ENCODE measurements at places on chromosomes 3 and 15.

DNA sequence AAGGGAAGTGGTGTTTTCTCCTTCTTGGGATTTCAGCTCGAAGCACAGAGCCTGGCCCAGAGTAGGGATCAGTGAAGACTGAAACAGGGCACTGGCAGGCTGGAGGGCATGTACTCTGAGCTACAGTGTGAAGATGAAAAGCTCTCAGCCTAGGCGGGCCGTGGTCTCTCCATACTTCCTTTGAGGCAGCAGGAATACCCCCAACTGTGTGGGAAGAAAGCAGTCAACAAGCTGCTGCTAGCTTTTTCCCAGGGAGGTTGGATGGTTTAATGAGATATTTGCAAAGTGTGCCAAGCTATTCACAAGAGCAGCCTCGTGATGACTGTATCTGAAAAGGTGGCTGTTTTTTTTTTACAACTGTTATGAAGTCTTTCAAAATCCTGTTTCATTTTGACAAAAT lies 47.2 kb downstream of the NMNAT3 start:
- DNase-seq: no peak

- DNase-seq: no peak
Observed at GRCh38 chr3:141486496-141486745, 406 bp upstream of the RASA2 start.

DNA sequence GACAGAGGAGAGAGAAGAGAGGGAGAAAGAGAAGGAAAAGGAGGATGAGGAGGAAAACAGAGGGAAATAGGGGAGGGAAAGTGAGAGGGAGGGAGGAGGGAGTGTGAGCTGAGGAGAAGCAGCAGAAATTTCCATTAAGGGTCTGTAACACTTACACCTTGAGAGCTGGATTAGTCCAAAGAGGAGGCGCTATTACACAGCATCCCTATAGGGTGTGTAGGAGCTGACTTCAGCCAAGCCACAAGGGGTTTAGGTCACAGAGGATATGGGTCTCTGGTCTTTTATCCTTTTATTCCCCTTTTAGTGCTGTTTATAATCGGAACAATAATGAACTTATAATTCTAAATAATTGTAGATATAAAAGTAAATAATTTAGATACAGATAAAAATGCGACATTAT lies 230.4 kb downstream of the GABRG3 start:
- DNase-seq: no peak

DNA sequence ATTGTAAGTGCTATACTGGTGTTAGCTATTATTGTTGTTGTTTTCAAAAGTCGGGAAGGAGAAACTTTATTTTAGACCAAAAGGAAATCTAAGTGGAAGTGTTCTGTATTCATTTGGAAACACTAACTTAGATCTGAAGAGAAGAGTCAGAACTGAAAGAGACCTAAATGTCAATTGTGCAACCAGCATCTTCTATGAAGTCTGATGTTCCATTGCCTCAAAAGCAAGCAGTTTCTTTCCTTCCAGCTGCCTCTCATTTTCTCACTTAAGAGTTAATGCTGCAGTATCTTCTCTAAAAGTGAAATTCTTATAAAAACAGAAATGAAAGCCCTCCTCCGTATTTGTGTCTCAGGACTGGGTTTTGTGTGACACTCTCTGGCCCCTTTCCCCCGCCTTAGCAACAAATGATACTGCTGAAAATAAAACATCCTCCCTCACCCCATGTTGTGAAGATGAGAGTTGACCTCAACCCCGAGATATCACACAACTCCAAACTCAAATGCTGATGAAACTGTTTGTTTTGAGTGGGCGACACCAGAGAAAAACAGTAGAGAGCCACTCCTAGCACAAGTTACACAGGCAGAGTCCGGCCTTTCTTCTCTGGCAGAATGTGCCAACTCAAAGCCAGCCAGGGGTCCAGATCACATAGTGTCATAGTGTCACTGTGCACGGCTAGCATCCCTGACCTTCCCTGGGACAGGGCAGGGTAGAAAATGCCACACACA lies 48.9 kb downstream of the GLDN start:
- peak; percentile 66 for DNase-seq

GRCh38 chr15:44802336-44802735 lies 66.0 kb downstream of the TRIM69 start:
- DNase-seq: no peak

GRCh38 chr3:8505621-8506020 lies 4.0 kb downstream of the LMCD1 start:
- no peak for DNase-seq

- no peak for DNase-seq
Observed at GRCh38 chr3:113658107-113658506, 38.3 kb downstream of the USF3 start.

- DNase-seq: no peak
Observed at GRCh38 chr15:86322629-86323028, 243.0 kb downstream of the AGBL1 start.

DNA sequence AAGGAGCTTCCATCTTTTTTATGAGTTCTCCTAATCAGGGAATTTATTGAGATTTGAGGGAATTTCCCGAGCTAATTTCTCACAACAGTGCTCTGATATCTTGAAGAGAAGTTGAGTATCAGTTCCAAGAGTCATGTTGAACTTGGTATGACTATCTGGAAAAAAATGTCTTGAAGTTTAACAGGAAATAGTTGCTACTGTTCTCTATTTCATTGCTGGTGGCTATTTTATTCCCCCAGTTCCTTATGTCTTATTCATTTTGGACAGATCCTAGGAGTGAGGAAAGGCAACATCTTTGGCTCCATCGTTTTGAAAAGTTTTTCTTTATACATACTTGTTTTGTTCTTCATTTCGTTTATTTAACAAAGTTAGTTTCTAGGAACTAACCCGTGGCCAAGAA lies 307.8 kb upstream of the AGTR1 start:
- DNase-seq: no peak

GRCh38 chr3:147423798-147424580 lies 14.8 kb downstream of the ZIC1 start:
- DNase-seq: peak; percentile 20

DNA sequence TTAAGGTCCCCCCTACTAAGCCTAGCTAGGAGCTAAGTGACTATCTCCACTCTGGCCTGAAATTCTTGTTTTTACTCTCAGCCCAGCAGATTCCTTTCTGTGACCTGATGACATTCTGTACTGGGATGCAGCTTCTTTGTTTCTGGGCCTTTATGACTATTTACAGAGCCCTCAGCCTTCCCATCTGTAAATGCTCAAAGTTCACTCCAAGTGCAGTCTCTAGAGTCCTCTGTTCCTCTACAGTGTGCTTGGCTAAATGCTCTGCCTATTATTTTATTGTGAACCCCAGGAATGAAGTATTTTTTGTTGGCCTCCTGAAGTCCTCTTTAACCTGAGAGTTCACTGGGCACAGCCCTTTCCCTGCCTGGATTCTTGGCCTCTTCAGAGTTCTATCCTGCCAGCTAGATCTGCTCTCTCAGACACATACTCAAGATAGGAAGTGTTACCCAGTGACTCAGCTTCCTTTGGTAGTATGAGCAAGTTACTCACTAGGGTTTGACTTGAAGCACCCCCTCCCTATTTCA lies 278.1 kb upstream of the P2RY1 start:
- DNase-seq: peak; percentile 41

GRCh38 chr3:66598168-66598567 lies 97.3 kb upstream of the LRIG1 start:
- DNase-seq: no peak

DNA sequence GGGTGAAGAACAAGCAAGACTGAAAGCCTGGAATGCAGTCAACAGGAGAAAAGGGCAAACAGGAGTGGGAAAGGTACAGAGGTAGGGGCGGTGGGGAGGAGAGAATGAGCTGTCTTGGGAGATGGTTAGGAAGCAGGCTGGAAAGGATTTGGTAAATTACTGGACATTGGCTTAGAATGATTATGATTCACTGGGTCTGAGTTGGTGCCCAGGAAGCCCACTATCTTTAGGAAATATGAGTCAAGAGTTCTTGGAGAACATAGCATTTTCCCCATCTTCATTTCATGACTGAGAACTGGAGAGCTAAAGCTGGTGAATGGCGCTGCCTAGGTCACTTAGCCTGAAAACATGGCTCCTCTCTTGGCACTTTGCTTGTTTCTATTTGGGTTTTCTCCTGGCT lies 74.7 kb upstream of the C3orf80 start:
- DNase-seq: no peak

- DNase-seq: no peak
Observed at GRCh38 chr15:90020936-90021507, 19.9 kb downstream of the ZNF710 start.

- DNase-seq: no peak
Observed at GRCh38 chr15:90520365-90520764, 9.4 kb upstream of the CRTC3 start.

GRCh38 chr15:45399381-45400212 lies 21.3 kb upstream of the GATM start:
- DNase-seq: no peak

DNA sequence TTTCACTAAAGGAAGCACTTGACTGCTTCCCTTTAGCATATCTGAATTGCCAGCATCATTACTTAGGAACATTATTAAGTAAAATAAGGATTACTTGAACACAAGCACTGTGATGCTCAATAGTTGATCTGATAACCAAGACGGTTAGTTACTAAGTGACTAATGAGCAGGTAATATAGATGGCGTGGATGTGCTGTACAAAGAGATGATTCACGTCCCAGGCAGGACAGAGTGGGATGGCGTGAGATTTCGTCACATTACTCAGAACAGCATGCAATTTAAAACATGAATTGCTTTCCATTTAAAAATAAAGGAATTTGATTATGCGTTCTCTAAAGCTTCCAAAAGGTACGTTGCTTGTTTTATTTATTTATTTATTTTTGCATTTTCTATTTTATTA lies 240.0 kb upstream of the ARHGEF26 start:
- DNase-seq: no peak

GRCh38 chr3:140924097-140924873 lies 17.4 kb upstream of the SLC25A36 start:
- no peak for DNase-seq

DNA sequence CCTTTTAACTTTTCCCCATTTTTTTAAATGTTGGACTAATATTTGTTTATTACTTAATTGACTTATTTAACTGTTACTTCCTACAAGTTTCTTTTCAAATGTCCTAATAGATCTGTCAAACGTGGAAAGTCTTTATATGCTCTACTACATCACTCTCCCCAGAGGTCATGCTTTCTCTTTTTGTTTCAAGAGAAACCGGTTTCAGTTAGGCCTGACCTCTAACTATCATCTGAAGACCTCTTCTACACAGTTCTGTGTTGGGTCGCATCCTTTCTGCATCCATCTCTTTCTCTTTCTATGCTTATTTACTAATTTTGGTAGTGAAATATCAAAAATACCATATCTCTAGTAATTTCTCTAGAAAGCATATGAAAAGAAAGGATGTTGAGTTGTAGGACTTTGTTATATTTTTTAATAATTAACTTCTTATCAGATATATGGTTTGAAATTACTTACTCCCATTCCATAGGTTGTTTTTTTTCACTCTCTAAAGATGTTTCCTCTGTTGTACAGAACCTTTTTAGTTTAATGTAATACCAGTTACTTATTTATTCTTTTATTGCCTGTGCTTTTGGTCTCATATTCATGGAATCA lies 781.2 kb upstream of the ARPP21 start:
- DNase-seq: no peak

- no peak for DNase-seq
Observed at GRCh38 chr3:39109086-39109485, 1.6 kb downstream of the TTC21A start.

GRCh38 chr15:80309769-80310384 lies 57.9 kb upstream of the CTXND1 start:
- no peak for DNase-seq

- DNase-seq: peak; percentile 73
Observed at GRCh38 chr3:10248984-10249748, 907 bp downstream of the TATDN2 start.

- DNase-seq: no peak
Observed at GRCh38 chr3:142796823-142797222, 73.0 kb downstream of the TRPC1 start.

DNA sequence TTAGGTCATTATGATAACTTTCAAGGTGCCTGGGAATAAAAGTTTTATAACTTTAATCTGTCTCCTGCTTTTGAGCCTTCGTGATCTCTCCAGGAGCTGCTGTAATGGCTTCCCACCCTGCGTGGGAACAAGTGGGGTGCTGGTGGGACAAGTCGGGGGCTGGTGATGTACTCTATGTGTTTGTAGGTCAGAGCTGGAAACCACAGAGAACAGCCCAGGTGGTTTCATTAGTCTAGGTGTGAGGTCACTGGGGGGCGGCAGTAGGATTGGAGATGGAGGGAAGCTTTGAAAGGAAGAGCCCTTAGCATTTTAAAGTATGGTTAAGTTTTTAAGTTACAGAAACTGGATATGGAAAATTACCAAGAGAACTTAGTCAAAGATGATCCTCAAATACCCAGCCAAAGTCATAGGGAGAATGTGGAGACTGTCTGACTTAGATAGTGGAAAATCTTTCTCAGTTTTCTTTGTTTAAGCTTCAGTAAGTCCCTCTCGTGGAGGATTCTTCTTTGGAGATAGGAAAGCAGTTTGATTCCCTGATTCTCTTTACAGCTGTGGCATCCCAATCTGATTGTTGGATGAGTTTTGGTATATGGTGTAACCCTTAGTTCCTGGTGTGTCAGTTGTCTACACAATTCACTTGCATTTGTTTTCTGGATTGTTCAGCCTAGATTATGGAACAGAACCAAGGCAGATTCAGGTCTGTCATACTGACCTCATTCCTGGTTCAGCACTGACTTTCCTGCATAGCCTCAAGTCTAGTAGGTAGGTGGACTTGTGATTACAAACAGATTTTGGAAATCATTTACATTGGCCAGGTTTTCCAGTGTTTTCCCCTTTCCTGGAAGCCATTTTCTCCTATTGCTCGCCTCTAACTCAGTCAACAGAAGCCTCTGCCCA lies 115.6 kb downstream of the FNDC3B start:
- DNase-seq: peak; percentile 43

- DNase-seq: peak; percentile 63
Observed at GRCh38 chr3:72482589-72483321, 365.5 kb downstream of the SHQ1 start.

DNA sequence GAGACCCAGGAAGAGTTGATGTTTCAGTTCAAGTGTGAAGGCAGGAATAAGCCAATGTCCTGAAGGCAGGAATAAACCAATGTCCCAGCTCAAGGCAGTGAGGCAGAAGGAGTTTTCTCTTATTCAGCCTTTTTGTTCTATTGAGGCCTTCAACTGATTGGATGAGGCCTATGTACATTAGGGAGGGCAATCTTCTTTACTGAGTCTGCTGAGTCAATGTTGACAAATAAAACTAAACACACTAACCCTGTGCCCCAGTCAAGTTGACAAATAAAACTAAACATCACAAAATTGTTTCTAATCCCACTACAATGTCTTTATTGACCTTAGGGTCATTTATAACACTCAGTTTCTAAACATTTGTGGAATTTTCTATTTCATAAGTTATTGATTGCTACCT lies 100.0 kb downstream of the CACNA2D3 start:
- DNase-seq: no peak

GRCh38 chr15:61034678-61035291 lies 194.3 kb downstream of the RORA start:
- no peak for DNase-seq

- no peak for DNase-seq
Observed at GRCh38 chr15:98817745-98818144, 169.4 kb downstream of the IGF1R start.

DNA sequence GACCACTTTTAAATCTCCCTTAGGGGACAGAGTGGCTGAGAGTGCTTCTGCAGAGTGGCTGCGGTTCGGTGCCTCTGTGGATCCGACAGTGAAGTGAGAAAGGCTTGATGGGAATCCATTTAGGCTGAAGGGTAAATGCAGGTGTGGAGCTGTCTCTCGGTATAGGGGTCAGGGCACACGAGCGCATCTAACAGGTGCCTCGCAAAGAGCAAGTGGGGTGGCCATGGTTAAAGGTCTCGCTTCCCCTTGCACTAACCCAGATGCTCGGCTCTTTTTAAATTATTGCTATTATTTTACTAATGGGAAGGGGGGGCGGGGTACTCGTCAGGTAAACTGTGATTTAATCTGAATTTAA lies 598 bp upstream of the GJD2 start:
- DNase-seq: no peak
